Stimulated activated naive CD4-positive, alpha-beta T cell treated with Interleukin-2 at 50 U/mL for 16 hours (primary cell): ENCODE measurements at places on chromosomes 7 and 10.

DNA sequence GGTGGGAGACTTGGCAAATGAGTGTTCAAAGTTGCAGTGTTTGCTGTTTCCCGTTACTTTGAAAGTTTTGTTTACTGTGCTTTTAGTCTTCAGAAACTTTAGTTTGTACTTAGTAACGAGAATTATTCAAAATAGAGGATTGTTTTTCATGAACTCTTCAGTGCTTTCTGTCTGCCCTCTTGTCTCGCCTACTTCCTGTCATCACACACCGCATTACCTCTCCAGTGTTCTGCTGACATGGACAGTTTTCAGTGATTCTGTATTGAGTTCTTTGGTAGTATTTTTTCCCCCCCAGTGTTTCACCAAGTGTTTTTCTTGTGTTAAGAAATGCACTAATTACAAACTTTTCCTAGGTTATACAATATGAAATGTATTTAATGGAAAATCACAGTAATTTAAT, 207.0 kb downstream of the MLLT10 start:
- no peak for DNase-seq

- DNase-seq: no peak
Observed at GRCh38 chr10:78879621-78880020, 189.1 kb upstream of the ZMIZ1 start.

GRCh38 chr7:23661385-23661784, 18.6 kb upstream of the FAM221A start:
- no peak for DNase-seq

DNA sequence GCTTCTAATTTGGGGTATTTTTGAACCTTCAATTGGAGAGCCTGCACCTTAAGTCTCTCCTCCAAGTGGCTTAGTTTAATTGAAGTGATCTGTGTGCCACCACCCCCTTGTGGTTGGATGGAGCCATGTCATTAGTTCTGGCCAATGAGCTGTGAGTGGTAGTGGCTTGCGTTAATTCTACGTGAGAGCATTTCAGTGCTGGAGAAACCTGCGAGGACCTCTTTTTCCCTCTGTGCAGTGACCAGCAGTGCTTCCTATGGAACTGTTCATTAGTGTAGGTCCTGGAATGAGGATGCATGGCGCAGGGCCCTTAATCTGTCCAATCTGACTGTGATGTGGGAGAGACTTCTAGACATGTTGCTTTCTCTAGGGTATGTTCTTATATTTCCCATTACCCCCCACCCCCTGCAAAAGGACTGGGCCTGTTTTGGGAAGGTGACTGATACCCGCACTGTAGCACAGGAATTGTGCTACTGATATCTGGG, 3.8 kb downstream of the HILPDA start:
- peak; percentile 45 for DNase-seq

GRCh38 chr10:131086094-131086493, 225.4 kb downstream of the TCERG1L start:
- no peak for DNase-seq

DNA sequence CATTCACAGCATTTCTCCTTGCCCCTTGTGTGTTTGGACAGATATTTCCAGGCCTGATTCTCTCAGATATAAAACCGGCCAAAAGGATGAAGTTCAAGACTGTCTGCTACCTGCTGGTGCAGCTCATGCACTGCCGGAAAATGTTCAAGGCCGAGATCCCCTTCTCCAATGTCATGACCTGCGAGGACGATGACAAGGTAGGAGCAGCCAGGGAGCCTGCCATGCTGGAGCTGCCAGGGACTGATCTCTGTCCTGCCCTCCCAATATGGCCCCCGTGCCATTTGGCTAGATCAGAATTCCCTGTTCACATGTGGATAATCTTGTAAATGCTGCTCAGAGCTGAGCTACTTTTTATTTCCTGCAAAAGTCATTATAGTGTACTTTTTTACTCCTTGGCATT, 87.8 kb downstream of the ADCY1 start:
- no peak for DNase-seq

DNA sequence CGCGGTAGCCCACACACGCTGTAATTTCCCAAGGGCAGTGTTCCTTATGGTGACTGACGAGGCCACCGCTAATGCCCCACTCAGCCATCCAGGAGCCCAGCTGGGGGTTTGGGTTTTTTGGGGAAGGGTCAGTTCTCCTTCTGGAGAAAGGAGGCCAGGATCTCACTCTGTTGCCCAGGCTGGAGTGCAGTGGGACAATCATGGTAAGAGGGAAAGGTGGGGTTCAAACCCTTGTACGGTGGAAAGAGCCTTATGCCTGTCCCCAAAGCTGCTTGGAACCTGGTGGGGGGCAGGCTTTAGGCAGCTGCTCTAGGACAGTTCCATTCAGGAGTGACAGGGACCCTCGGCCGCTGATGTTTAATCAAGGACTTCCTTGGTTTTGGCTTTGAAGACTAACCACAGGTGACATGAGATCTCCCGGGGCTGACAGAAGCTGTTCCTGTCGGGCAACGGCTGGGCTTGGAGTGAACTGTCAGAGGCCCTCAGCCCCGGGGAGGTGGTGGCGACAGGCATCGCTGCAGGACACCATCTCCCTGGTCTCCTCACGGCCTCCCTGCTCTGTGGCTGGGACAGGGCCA, 84.5 kb downstream of the CARD11 start:
- DNase-seq: no peak

GRCh38 chr10:63825111-63825510, 303.9 kb downstream of the REEP3 start:
- DNase-seq: no peak

- no peak for DNase-seq
Observed at GRCh38 chr10:4926400-4926799, 36.8 kb upstream of the AKR1C1 start.

GRCh38 chr7:93284908-93285307, 52.7 kb downstream of the VPS50 start:
- DNase-seq: no peak
